Uterine smooth muscle cell (primary cell): ENCODE measurements at places on chromosomes 2 and 18. TPM values are rescaled to one million over a fixed set of nuclear protein-coding genes. Genes with fewer than 3 reads are reported as not detected.

The NEURL3 gene
- 0.11 TPM in 1 of 2 replicates, not detected in the other for total RNA-seq

The XIRP2 gene
- total RNA-seq = 1.00 and 1.2 TPM in 2 replicates

The KCNG2 gene
- total RNA-seq = not detected in 2 replicates

The CROCC2 gene
- under 0.01 TPM in 1 of 2 replicates, not detected in the other for total RNA-seq

The CCDC178 gene
- 0.50 and 2.7 TPM in 2 replicates for total RNA-seq

The CSRNP3 gene
- 1.8 and 1.9 TPM in 2 replicates for total RNA-seq

The SLC9A4 gene
- not detected in 2 replicates for total RNA-seq

The GPR39 gene
- 3.1 and 7.6 TPM in 2 replicates for total RNA-seq

The TMEM200C gene
- 0.11 and 0.12 TPM in 2 replicates for total RNA-seq

The IGFBP2 gene
- 119 and 136 TPM in 2 replicates for total RNA-seq

The SOWAHC gene
- total RNA-seq = 16.3 and 17.2 TPM in 2 replicates

The G6PC2 gene
- total RNA-seq = not detected in 2 replicates

The DSEL gene
- 69.8 and 80.0 TPM in 2 replicates for total RNA-seq

The HOXD12 gene
- total RNA-seq = 0.33 and 0.37 TPM in 2 replicates

The TGFA gene
- not detected in 2 replicates for total RNA-seq
